ENCODE measurements at places on chromosomes 4 and X.

DNA sequence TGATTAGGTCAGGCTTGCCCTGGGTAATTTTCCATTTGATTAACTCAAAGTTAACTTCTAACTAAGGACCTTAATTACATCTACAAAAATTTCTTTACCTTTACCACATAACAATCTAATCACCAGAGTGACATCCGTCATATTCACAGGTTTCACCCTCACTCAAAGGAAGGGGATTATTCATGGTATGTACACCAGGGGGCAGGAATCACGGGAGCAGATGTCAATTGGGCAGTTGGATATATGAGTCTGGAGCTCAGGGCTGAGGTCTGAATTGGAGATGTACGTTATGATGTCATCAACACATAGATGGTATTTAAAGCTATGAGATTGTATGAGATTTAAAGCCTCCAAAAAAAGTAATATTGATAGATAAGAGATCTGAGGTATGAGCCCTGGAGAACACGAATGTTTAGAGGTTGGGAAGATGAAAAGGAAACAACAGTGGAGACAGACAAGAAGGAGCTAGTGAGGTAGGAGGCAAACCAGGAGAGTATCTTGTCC is 52.9 kb downstream of the PGRMC1 start:
- DNase-seq, result no peak

DNA sequence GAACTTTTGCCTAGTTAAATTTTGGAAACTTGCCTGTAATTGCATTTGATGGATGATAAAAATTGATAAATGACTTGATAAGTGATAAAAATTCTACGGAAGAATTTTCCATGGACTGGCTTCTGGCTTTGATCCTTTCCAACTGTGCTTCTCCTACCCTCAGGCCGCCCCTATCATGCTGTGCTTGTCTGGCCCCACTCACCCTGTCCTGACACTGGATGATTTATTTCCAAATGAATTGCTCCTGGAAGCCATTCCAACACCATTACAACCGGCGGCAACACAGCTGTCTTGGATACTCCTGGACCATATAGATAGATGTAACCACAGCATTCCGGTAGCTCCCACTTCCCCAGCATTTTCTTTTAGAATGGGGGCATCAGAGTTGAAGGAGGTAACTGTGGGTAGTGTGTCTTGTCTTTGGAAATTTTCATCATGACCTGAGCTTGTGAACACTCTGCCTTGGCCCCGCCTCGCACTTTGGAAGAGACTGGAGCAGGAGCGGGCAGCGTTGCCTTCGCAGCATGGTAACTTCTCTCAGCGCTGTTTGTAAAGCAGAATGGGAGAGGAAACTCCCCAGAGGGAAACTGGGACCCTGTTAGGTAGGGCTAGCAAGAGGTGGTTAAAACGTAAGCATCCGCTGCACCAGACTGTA is 77.4 kb downstream of the TBL1X start:
- no peak for DNase-seq

DNA sequence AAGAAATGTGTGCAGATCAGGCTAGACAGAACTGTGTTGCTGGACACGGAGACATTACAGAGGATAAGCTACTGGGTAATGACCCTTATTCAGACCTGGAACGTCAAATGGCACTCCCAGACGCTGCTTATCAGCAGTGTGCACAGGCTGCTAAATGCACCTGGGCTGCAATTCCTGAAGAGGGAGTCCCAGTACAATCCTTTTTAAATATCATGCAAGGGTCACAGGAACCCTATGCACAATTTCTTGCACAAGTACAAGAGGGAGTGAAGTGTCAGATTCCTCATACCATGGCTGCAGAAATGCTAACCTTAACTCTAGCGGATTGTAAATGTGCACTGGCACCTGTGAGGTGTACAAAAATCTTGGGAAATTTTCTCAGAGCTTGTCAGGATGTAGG is 16.9 kb downstream of the SPIN2B start:
- DNase-seq, result no peak

- peak; percentile 25 for DNase-seq
Measured at GRCh38 chr4:118836301-118837120, 585 bp upstream of the SEC24D start.

GRCh38 chr4:184896868-184897715 is 71.3 kb upstream of the ACSL1 start:
- no peak for DNase-seq

DNA sequence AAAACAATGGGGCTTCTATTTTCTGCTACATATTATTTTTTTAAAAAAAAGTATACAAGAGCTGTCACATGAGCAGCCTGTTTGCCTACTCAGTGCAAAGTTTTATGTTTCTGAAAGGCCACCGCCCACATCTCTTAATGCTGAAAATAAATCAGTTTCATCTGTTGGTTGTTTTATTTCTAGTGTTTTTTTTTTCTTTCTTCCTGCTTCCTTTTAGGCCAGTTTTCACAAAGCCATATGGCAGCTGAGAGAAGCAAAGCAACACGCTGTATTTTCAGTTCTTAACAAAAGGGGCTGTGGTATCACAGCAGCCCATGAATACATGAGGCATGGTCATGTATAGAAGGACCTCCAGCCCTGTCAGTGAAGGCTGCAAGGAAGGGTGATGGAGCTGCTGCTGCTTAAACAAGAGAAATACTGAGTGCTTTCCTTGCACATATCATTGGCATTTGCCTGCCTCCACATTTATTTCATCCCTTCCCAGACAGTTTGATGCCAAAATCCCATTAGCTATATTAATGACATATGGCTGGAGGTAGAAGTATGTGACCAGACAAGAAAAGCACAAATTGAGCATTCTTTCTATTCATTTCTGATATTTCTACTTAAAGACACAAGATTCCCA is 172.5 kb downstream of the PCDH18 start:
- DNase-seq, result no peak

DNA sequence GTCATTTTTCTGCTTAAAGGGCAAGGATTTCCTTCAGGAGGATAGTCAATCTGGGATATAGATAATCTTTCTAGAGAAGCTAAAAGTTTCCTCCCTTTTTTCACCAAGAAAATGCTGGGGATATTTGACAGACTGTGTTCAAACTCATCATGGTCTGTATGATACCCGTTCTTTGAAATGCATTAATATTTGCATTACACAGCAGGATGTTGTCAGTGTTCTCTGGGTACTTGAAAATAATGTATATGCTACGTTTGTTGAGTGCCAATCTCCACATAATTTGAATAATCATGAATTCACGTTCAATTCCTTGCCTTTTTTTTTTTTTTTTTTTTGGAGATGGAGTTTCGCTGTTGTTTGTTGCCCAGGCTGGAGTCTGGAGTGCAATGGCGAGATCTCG is 18.0 kb upstream of the BMPR1B start:
- DNase-seq, result no peak
